ENCODE measurements at places on chromosomes 13 and 19.
A peak's percentile ranks its signal among the peaks of the same experiment; 100 is the strongest.

GRCh38 chr19:39792999-39793546 lies 14.4 kb downstream of the LEUTX start:
- peak; percentile 64 for DNase-seq

DNA sequence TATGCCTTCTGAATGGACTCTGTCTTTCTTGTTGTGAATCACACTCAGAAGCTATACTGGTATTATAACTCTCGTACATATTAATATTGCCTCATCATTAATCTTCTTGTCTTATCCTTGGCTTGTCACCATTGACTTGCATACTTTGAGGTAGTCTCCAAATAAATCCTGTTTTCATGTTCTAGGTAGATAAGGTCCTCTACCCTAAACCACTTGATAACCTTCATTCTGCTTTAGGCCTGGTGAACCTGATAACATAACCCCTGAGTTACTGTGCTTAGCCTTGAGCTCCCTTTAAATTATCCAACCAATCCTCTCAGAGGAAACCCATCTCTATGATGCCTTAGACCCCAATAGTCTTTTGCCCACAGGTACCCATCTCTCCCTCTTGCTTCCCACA lies 1162.3 kb downstream of the SLITRK1 start:
- DNase-seq, result no peak

- no peak for DNase-seq
These were observed 39.1 kb downstream of the TEX26 start for GRCh38 chr13:30971575-30971974.

DNA sequence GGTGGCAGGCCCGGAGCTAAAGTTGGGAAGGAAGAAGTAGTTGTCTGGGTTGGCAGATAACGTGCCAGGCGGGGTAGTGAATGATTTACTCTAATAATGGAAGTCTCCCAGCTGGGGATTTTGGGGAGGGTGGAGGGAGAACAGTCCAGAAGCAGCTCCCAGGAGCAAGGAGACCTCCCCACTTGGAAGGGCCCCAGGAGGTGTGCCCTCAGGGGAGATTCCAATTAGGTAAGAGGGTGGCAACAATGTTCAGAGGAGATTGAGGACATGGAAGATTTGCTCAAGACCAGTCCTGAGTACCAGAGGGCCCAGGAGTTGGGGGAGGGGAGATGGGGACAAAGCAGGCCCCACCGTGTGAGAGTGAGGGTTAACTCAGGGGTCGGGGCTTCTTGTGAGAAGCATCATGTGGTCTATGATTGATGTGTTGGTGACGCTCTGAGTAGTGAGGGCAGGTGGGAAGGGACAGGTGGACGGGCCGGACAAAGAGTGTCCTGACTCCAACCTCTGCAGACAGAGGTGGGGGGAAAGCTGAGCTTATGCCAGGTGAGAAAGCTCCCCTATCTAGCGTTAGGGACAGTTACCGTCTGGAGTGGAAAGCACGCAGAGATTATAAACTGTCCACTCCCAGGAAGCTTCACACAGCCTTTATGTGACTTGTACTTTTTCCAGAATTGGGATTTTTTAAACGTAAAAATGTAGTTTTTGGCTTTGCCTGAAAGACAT lies 3.5 kb downstream of the SPINT2 start:
- no peak for DNase-seq

GRCh38 chr19:22832031-22832762 lies at the start of gene ZNF723:
Gene ZNF723, plus strand, starts transcription at chr19:22832291. Its CDS starts 89 bp downstream, at chr19:22832380.
- DNase-seq, result no peak

DNA sequence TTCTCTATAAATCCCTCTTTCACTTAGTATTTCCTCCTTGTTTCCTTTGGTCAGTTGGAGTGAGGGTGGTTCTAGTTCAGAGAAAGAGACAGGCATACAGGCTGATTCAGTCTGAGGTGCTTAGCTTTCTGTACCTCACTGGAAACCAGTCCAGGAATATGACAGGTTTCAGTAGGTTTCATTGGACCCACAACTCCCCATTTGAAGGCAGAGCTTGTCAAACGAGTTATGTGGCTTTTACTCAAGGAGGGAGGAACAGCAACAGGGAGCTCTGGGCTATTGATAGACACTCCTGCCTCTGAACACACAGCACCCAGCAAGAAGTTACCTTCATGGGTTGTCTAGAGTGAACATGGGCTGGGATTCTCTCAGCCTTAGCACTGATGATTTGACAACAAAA lies 14.5 kb downstream of the ACTN4 start:
- no peak for DNase-seq

DNA sequence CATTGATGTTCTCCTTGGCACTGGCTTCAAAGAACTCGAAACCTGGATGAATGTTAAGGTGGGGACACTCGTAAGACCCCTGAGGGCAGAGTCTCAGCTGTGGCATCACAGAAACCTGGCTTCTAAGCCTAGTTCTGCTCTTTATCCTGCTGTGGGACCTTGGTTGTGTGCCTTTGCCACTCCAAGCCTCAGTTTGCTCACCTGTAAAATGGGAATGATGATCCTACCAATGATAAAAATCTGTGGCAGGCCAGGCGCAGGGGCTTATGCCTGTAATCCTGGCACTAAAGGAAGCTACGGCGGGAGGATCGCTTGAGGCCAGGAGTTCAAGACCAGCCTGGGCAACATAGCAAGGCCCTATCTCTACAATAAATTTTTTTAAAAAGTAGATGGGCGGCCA lies 13.9 kb downstream of the RAB3D start:
- no peak for DNase-seq

DNA sequence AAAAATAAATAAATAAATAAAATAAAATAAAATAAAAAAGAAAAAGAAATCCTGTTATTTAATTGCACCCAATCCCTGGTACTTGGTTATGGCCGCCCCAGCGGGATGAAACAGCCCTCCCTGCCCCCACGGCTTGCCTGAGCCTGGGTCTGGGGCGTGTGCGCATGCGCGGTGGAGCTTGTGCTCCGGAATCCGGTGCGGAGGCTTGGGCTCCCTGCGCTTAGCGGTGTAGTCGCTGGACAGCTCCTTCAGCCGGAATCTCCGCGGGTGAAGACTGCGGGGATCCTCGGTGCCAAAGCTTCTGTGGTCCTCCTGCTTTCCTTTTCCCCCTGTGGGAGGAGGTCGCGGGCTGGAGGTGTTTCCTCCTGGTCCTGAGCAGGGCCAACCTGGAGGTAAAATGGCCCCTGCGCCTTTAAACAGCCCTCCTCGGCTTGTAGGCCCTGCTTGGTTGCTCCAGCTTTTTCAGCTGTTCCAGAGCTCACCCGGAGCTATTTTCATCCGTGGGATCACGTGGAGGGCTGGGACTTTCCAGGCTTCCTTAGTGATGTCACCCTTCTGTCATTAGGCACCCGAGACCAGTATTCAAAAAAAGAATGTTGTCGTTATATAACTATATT lies at the start of gene PLA2G4C:
TSS of gene PLA2G4C (minus strand) at position 468 of the 617 bp plus-strand sequence. CDS start 4,288 bp downstream, outside the sequence.
- DNase-seq, result peak; percentile 74

DNA sequence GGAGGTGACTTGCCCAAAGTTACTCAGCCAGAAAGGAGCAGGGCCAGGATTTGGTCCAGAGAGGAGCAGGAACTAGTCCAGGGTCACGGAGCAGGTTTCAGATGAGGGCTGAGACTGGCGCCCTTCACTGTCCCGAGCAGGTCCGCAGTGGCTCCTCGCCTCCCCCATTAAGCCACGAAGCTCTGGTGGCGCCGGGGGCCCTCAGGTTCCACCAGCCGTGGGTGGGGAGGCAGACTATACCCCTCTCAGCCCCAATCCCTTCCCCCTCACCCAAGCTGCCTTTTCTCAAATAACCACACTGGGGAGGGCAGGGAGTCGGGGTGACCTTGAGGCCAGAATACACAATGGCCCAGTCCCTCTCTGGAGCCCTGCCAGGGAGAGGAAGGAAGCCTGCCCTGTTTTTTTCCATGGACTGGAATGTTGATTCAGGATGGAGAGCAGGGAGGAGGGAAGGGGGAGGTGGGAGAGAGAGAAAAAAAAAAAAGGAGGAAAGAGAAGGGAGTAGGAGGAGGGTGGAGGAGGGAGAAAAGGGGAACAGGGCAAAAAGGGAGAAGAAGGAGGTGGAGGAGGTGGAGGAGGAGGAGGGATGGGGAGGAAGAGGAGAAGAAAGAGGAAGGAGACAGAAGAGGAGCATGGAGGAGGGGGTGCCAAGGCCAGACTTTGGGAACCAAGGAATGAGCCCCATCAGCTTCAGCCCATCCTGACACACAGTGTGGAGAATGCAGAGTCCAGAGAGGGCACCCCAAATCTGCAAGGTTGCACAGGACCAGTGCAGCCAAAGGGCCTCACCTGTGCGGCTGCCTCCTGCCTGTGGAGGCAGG lies 19.7 kb downstream of the CEACAM16 start:
- no peak for DNase-seq

DNA sequence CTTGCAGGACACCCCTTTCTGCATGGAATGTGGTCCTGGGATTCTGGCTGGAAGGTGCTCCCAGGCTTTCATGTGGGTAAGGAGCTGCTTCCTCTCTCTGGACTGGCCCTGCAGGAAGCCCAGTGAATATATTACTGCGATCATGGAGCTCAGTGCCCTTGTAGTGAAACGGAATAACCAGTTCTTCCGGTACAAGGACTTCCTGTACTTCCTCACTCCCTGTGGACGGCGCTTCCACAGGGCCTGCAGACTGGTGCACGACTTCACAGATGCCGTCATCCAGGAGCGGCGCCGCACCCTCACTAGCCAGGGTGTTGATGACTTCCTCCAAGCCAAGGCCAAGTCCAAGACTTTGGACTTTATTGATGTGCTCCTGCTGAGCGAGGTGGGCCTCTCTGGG lies 8.0 kb downstream of the CYP4F8 start:
- no peak for DNase-seq

GRCh38 chr19:56403261-56403660 lies 871 bp upstream of the ZNF583 start:
- DNase-seq, result no peak

DNA sequence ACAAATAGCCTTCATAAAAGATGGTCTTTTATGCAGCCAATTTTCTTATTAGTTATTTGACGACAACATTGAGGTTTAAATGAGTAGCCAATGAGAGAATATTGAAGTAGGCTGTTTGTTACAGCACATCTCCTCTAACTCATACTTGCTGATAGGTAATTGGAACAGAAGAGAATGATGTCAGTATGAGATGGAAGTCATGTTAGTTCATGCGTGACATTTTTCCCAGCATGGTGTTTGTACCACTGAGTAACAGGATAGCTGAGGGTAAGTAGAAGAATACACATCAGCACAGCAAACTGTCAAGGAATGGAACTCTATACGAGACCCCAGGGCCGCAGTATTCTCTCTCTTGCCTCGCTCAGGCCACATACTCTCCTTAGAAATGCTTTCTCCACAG lies 37.2 kb downstream of the COL4A2 start:
- DNase-seq, result no peak
